NCI-H226 (cell line): ENCODE measurements at places on chromosomes 5 and 9.

DNA sequence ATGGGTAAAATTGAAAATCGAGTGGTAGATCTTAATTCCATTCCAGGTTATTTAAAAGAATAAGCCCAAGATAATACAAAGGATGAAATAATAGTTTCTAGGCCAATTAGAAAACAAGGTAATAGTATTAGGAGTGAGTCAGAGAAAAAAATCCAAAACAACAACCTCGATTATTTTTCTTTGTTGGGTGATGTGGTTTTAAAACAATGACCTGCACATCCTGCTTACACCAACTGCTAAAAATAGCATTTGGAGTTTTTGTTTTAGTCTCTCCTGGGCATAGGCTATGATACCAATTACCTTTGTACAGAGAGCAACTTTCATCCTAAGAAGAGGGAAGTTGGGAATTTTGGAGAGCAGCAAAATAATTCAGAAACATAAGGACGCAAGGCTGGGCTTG lies 101.7 kb upstream of the MYO10 start:
- DNase-seq, result no peak

- DNase-seq, result no peak
Observed at GRCh38 chr9:10172476-10172875, 440.3 kb downstream of the PTPRD start.

- no peak for DNase-seq
Observed at GRCh38 chr5:24407466-24407865, 237.3 kb downstream of the CDH10 start.

DNA sequence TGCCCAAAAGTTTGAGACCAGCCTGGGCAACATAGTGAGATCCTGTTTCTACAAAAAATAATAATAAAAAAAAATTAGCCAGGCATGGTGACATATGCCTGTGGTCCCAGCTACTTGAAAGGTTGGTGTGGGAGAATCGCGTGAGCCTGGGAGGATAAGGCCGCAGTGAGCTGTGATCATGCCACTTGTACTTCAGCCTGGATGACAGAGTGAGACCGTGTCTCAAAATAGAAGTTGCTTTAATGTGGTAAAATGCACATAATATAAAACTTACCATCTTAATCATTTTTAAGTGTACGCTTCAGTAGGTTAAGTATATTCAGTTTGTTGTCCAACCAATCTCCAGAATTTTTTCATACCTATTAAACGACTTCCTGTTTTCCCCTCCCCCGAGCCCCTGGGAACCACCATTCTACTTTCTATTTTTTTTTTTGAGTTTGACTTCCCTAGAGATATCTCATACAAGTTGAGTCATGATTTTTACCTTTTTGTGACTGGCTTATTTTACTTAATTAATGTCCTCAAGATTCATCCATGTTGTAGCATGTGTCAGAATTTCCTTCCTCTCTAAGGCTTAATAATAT lies 120.1 kb upstream of the POC5 start:
- DNase-seq, result no peak

GRCh38 chr9:6757132-6757455 lies 679 bp upstream of the KDM4C start:
- peak; percentile 65 for DNase-seq

GRCh38 chr5:55146080-55146479 lies 13.9 kb upstream of the GPX8 start:
- DNase-seq, result no peak

DNA sequence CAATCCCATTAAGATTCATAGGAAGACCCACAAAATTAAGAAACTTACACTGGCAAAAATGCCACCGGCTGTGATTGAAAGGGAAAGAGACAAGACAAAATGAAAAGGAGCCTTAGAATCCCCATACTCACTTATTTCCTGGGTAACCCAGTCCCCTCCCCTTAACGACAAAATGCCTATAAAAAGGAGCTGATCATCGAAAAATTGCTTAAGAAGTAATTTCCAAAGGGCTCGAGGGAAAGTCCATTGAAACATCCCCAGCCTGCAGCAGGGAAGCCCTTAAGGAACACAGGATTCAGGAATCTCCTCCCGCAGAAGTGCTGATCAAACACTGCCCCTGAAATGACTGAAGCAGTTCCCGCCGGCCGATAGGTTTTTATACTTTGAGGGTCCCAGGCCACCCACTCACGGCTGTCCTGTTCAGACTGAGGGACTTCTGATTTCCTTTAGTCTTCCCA lies 677 bp upstream of the ZNF79 start:
- no peak for DNase-seq

DNA sequence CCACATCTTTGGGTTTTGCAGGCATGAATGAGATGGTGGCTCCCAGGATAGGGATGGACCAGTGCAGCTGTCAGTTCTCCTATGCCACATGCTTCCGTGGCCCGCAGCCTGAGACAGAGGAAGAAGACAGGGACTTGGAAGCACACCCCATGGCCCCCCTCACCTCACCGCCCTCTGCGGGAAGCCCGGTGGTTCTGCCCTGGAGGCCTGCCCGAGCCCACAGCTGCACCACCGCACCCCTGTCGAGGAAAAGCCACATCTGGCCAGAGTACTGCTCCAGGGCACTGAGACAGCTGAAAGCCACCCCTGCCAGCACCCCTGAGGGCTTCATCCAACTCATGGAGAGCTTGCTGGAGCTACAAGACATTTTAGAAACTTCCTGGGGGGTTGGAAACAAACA lies 7.6 kb upstream of the TRMT10B start:
- no peak for DNase-seq

- DNase-seq, result no peak
Observed at GRCh38 chr5:134046801-134047686, 42.3 kb upstream of the VDAC1 start.

DNA sequence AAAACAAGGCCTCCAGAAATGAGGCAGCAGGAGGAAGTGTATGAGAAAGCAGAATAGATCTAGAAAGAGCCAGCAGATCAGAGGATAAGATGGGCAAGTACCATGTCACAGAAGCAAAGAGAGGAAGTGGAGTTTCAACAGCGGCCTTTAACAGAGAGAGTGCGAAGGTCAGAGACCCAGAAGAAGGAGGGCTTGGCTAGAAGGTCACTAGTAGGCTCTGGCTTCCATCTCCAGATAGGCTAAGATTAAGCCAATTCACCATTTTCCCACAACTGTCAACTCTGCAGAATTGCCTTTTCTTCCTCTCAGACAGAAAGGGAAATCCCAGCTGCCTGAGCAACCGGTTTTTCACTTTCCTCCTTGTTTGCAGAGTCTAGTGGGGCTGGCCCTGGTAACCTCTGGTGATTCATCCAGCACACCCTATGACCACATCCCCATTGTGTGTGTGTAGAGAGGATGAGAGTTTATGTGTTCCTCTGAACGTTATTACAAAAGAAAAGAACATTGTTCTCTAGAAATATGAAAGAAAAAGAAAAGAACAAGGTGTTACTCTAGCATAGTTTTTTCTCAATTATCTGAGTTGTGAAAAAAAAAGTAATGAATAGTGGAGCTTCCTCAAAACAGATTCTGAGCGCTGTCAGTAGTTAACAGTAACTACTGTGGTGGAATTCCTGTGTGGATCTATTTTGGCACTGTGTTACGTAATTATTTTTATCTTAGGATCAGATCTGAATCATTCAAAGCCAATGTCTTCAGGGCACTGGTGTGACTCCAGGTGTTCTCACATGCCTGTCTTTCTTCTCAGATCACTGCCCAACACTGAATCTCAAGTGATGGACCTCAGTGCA lies 220.4 kb downstream of the ARRDC3 start:
- DNase-seq, result peak; percentile 92

- DNase-seq, result no peak
Observed at GRCh38 chr5:109849478-109850088, 159.9 kb downstream of the MAN2A1 start.
